Activated naive CD4-positive, alpha-beta T cell treated with anti-CD3 and anti-CD28 coated beads, Interleukin-2, amount 50 U/mL, for 72 hours (primary cell): ENCODE measurements at places on chromosomes 12 and 14. TPM values are rescaled to one million over a fixed set of nuclear protein-coding genes. Genes with fewer than 3 reads are reported as not detected.

C12orf50 gene
- 0.18 TPM for total RNA-seq

IAPP gene
- not detected for total RNA-seq

GRCh38 chr14:38171197-38171596 lies 36.5 kb upstream of the SSTR1 start:
- no peak for DNase-seq

DNA sequence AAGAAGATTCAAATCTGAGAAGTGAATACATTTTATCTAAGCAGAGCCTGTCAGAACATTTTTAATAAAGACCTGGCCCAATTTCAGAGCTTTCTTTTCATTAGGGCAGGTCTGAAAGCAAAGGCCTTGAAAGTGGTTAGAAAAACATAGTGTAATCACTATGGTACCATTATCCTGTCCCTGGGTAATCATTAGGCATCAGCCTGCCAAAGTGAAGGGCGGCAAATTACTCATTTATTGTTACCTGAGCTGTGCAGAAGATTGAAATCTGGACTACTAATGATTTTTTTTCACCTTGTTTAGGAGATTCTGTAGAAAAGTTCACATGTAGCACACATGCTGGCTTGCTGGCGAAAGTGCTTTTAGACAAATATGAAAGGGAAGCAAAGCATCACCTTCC lies 92.6 kb upstream of the PRKD1 start:
- no peak for DNase-seq

CIT gene
- 147 TPM for total RNA-seq

DNA sequence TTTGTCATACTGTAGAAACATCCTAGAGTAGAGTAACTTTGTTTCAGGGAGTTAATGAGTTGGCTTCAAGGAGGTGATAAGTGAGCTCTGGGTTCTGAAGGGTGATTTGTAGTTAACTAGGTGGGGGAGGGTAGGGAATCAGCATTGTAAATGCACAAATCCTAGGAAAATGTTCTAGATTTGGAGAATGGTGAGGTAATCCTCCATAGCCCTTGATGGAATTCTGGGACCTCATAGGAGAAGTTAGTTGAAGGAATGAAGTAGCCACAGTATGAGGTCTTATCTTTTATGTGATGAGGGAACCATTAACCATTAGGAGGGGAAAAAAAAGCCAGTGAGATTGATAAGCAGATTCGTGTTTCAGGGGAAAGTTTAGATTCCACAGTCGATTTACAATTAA lies 8.0 kb downstream of the CNOT2 start:
- no peak for DNase-seq

GRCh38 chr14:66745078-66745477 lies 237.1 kb downstream of the GPHN start:
- DNase-seq: no peak

- DNase-seq: no peak
Observed at GRCh38 chr14:90639641-90640040, 176.6 kb downstream of the TTC7B start.

GRCh38 chr12:97716356-97716755 lies 253.8 kb downstream of the RMST start:
- no peak for DNase-seq

DNA sequence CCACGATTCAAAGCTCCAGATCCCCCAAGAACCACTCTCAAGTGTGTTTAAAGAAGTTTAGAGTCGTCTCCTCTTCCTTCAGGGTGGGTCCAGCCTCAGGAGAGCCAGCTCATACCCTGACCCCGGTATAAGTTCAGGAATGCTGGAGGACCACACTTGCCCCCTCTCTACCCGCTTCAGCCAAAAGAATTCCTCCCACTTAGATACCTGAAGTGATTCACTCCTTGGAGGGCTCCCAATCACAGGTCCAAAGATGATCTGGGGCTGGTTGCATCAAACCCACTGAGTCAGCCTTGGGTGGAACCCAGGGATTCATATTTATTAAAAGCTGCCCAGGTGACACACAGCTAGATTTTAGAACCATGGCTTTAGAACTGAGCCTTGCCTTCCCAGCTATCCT lies 133.5 kb upstream of the PARP11 start:
- DNase-seq: no peak

GRCh38 chr12:49098035-49098451 lies 3.4 kb upstream of the DHH start:
- no peak for DNase-seq

CCDC198 gene
- total RNA-seq: not detected
